Stimulated activated CD8-positive, alpha-beta memory T cell treated with anti-CD3 and anti-CD28 coated beads, Interleukin-12 subunit alpha, Interleukin-12 subunit beta, amount 100 ng/mL, for 1 hour (primary cell): ENCODE measurements at places on chromosomes 11 and 22.
A peak's percentile ranks its signal among the peaks of the same experiment; 100 is the strongest.

- DNase-seq: no peak
Measured at GRCh38 chr11:65852508-65853245, 5.3 kb downstream of the CFL1 start.

DNA sequence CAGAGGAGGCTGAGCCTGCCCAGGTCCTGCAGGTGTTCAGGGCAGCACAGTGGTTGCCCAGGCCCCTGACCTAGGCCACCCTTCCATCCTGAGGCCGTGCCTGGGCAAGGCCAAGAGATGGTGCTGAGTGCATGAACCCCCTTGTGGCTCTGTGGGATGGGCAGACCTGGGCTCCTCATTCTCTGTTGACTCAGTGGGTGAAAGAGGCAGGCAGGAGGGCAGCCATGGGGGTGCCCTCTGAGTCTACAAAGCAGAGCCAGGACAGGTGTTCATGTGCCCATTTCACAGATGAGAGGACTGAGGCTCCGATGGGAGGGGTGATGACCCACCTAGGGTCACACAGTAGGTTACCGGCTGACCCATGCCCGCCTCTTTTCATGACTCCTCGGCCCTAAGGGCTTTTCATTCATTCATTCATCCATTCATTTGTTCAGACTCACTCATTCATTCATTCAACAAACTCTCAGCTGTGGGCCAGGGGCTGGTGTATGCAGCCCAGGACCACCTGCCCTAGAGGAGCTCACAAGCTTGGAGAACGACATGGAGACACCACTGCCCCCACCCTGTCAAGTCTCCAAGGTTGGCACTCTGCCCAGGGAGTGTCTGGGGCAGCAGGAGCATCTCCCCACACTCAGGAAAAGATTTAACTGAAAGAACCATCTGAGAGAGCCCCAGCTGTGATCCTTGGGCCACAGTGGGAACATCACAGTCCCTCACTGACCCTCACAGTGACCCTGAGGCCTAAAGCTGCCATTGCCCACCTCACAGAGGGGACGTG, 40.5 kb downstream of the IGLL5 start:
- no peak for DNase-seq

DNA sequence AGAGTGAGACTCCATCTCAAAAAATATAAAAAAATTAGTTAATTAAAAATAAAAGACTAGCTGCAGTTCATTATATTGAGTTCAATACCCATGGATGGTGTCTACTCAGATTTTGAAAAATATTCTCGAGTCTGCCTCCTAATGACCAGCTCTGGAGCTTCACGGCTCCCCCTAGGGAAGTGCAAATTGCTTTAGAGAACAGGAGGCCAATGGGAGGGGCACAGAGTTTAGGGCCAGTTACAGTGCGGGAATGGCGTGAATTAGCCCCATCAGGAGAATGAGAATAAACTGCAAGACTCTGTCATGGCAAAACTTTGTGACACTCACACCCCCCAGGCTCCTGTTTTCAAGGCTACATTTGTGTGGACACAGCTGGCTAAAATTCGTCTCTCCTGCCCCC, 4.6 kb downstream of the FGF4 start:
- DNase-seq: no peak

DNA sequence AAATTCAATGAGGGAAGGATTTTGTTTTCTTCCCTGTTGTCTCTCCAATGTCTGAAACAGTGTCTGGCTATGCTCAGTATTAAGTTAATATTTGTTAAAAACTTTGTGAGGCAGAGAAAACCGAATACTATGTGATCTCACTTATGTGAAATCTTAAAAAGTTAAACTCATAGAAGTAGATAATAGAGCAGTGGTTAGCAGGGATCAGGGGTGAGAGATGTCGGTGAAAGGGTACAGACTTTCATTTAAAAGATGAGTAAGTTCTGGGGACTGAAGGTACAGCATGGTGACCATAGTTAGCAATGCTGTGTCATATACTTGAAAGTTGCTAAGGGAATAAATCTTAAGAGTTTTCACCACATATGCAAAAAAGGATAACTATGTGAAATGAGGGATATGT, 244.6 kb downstream of the AASDHPPT start:
- no peak for DNase-seq

DNA sequence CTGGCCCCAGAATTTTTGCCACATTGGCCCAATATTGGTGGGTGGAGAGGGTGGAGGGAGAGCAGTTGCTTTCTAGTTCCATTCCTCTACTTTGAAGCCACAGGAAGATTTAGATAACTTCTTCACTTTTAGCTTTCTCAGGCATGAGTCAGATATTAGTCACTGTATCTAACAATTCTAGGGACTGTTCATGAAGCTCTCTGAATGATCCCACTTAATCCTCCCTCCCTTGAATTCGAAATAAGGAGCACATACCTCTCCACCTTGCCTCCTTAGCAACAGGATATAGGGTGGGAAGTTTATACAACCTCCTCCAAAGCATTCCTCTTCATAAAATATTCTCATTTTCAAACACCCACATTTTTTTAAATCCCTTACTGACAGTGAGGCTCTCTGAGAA, 13.5 kb downstream of the FSHB start:
- no peak for DNase-seq

DNA sequence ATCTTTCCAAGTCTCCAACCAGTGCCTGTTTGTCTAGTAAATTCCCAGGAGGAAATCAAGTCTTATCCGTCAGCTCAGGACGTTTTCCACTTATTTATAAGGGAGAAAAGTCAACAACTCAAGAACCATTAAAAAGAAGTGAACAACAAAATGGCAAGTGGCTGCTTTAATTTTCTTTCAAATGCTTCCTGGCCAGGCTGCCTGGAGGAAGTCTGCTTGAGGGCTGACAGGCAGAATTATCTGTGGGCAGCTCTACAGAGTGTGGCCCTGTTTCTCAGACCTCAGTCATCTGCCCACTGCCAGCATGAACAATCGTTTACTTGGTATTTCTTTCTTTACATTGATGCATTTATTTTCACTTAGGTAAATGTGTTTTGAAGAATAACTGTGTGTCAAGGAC, 281.9 kb upstream of the ISX start:
- DNase-seq: no peak

DNA sequence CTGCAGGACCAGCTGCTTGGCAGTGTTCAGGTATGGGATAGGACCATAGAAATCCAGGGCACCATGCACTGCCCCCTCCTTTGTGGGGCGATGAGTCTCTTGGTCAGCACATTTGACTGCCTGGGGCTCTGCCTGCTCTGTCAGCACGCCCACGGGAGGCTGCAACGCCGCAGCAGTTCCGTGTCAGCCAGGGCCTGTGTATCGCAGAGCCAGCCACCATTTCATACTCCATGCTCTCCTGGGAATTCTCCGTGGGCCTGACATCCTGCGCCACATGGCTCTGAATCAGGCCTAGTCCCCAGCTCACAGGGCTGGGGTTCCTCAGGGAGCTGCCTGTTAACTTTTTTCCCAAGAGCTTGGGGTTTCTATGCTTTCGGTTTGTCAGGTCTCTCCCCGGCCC, 16.9 kb upstream of the RELT start:
- no peak for DNase-seq

DNA sequence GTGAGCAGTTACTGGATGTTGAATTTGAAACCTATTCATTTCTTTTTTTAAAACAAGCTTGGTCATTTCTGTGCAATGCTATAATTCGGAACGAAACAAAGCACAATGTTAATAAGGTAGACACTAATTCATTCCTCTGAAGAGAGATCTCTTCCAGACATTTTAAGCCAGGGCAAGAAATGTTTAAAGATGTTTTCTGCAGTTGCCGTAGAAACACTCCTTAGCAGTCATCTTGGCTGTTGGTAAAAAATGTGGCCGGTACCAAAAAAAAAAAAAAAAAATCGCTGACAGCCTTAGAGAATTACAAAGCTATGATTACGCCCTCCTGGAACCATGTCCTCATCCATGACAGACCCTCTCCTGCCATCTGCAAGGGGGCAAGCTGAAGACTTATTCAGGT, 66.4 kb upstream of the TTC12 start:
- no peak for DNase-seq

DNA sequence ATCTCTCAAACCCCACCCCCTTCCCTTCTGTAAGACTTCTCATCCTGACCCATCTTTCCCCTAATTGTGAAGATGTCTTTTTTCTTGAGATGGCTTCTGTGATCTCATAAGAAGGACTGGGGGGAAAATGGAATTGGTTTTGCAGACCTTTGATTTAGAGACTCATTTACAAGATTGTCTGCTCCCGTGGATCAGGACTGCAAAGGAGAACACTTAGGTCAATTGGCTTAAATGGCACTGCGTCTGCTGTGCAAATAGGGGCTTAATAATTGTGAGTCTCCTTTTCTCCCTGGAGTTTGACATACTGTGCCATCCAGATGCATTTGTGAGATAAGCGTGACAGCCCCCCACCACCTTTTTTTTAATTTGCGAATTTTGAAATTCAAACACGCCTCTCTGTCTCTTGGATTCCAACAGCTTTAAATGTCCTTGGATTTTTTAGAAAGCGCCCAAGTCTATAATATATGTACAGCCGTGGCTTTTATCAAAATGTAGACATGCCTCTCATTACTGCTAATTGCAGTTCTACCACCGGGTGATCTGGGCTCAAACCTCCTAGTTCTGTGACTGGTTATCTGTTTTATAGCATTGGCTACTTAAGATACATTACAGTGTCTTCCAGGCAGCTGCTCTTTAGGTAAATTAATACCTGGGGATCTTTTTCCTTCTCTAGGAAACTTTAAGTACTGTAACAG, 150.0 kb downstream of the DBX1 start:
- DNase-seq: no peak

GRCh38 chr11:101881586-101881985, 33.2 kb upstream of the CEP126 start:
- DNase-seq: no peak

DNA sequence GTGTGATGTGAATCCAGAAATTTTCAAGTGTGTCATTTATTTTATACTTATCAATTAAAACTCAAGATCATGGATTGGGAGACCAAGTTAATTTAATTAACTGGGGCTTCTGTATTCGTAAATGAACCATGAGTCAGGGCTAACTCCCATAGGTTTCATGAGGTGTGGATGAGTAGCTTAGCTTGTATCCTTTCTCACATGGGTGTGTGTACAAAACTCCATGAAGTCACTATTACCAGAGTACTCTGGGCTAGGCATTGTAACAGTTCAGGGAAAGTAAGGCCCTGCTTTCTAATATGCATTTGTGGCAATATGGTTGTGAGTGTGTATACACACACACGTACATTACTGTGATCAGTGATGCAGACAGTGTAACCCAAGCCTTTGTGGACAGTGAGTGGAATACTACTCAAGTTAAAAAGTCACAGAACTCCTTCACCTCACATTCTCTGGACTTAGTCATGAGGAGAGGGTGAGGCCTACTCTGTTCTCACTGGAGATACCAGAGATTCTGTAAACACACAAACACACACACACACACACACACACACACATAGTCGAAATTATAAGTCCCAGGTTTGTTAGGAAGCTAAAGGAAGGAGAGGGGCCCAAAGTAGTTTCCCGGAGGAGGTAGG, 3.5 kb downstream of the CNTF start:
- DNase-seq: no peak

DNA sequence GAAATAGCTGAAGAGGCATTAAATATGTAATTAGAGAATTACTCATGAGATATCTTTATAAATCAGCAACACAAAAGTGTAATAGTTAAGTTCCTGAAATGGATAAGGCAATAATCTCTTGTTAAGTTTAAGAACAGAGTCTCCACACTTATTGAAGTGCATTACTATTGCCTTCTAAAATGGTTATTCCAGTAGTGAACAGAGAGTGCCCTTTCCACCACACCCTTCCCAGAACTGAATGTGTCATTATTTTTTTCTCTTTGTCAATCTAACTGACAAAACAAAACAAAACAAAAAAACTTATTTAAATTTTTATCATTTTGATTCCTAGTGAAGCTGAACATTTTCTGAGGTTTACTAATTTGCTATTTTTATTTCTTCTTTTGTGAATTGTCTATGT, 9.2 kb upstream of the PRRG4 start:
- no peak for DNase-seq

- no peak for DNase-seq
Measured at GRCh38 chr11:2577031-2577990, 122.5 kb downstream of the KCNQ1OT1 start.

GRCh38 chr22:35299217-35299672, 449 bp upstream of the TOM1 start:
- peak; percentile 23 for DNase-seq

DNA sequence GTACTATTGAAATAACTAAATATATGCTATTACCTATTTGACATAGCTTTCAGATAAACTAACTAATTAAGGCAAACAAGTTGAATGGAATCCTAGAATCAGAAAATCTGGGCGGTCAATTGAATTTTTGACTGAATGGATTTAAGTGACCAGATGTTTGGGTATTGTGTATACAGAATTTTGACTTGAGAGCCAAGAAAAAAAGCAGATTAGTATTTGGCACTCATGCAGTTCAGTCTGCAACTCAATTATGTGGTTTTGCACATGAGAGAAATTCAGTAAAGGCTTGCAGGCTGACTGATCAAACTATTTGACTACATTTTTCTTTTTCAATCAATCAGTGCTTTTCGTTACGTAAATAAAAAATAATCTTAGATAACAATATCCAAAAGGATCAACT, 254.8 kb downstream of the GUCY1A2 start:
- no peak for DNase-seq

DNA sequence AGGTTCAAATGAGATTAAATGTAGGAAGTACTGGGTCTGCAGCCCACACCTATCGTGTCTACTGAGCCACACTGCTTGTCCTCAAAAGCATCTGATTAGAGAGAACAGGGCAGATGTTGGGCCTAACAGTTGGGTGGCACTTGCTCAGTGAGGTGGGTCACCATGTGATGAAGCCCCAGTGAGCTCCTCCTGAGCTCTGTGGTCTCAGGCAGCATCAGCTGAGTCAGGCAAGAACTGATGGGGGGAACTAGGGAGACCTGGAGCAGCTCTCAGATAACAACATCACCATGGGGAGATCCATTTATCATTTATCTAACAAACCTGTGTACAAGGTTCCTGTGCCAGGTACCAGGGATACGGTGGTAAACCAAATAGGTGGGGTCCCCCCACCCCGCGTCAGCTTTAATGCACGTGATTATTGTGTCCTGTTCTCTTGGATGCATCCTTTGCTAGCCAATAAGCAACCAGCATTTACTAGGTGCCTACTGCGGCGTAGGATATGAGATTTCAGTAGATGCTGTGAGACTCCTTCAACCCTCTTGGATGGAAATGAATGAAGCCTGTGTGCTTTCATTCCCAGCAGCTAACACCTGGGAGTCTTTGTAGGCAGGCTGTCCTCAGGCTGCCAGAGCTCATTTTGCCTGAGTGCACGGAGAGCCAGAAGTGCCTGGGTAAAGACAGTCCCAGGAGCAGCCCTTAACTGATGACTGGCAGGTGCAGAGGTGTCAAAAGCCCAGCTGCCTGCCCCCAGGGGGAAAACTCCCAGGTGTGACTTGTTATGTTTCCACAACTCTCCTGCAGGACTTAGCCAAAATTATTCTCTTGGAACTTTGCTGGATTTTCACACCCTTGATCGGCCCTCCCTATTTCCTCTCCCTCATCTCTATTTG, 73.6 kb upstream of the NARS2 start:
- no peak for DNase-seq

GRCh38 chr11:57358543-57358961, 20.4 kb downstream of the P2RX3 start:
- no peak for DNase-seq
